Lower leg skin (tissue), 4 donors: ENCODE measurements at places on chromosomes 3 and 15. TPM values are rescaled to one million over a fixed set of nuclear protein-coding genes. Genes with fewer than 3 reads are reported as not detected.

DNA sequence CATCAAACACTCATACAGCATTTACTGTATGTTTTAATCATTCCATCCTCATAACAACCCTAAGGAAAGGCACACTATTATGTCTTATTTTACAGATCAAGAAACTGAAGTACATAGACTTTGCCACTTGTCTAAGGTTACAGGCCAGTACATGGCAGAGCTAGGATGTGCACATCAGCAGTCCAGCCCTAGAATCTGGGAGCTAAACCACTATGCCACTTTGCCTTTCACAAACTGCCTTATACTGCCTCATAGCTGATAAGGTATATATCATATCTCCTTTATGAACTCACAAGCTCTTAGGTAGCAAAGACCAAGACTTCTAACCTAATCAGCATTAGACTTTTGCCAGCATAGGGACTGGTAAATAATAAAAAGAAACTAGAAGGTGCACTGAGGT is 49.1 kb downstream of the MYO9A start:
- DNase-seq: no peak

GRCh38 chr3:66076861-66077470 is 38.2 kb upstream of the MAGI1 start:
- DNase-seq: no peak

DNA sequence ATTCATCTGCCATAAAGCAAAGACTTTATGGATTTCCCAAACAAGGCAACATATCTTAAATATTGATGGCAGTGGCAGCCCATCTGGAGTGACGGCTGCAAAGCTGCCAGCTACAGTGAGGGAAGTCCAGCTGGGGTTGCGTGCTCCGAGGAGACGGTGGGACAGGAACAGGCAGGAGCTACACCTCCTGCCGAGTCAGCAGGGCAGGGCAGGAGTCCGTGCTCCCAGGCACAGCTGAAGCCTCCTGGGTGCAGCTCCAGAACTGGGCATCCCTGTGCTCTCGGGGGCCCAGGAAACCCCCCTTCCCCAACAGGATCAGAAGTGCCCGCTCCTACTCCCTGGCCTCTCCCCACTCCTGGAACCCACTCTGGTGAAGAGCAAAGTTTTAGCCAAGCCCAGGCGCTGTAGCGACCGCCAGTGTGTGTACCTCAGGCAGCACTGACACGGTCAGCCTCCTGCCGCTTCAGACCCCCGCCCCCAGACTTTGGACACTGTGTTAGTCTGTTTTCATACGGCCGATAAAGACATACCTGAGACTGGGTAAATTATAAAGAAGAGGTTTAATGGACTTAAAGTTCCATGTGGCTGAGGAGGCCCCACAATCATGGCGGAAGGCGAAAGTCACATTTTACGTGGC is 556.4 kb upstream of the CCDC54 start:
- no peak for DNase-seq

Gene GPR62
- total RNA-seq: not detected

Gene SLC7A14
- not detected for total RNA-seq

DNA sequence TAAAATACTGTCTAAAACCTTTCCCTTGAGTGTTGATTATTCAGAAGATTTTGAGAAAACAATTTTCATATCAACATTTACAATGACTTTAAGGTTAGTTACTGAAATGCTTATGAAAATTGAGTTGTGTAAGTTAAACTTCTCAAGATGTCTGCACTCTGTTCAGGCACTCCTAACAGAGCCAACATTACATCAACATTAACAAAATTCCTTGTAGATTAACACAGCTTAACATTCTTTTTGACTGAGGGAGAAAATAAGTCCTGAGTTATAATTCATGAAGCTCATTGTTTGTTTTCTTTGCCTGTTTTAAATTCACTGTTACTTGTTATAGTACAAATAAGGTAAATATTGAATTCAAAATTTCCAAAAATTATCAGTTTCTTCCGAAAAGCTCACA is 9.0 kb downstream of the ACKR4 start:
- no peak for DNase-seq

GRCh38 chr3:184005941-184006507 is 11.7 kb downstream of the ABCC5 start:
- DNase-seq: peak; percentile 91

DNA sequence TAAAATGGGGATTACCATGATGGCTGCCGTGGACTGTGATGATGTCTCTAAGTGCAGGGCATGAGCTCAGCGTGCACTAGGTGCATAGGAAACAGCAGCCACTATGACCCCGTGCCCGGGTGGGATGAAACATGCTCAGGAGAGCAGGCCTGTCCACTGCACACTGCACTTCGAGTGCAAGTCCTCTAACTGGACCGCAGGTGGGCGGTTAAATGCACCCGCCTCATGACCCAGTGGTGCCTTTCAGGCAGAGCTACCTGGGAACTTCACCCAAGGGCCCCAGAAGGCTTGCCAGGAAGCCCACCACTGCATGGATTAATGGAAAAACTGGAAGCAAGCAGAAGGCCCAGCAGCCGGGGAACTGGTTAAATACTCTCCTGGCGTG is 34.0 kb downstream of the PRKCD start:
- no peak for DNase-seq

Gene NR1I2
- not detected for total RNA-seq

DNA sequence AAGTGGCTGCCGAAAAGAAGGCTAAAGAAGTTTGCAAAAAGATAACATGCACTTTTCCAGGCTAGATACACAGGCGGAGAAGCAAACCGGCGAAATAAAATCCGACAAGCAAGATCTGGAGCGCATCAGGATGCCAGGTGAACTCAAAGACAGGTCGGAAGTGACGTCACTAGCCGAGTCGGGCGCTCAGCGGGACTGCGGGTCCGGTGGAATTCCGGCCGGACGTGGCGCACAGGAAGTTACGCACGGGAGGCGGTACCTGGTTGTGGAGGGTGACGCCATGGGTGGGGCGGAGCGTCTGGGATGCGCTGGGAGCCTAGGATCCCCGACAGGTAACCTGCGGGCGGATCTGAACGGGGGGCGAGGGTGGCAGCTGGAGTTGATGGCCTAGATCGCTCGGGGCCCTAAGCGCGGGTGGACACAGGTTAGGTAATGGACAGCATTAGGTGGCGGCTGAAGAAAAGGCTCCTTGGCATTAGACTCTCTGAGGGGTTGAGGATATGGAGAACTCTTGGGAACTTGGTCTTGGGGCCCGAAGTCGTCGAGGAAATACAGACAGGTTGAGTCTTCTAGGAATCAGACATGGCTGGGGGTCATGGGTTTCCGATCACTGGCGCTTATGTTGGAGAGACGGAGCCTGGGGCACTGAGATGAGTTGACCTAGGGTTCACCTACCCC is 29.0 kb upstream of the EHHADH start:
- DNase-seq: peak; percentile 99

DNA sequence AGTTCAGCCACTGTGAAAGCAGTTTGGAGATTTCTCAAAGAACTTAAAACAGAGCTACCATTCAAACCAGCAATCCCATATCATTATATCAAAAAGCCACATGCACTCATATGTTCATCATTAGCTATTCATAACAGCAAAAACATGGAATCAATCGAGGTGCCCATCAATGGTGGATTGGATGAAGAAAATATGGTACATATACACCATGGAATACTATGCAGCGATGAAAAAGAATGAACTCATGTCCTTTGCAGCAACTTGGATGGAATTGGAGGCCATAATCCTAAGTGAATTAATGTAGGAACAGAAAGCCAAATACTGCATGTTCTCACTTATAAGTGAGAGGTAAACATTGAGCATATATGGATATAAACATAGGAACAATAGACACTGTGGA is 32.1 kb downstream of the IMPG2 start:
- DNase-seq: no peak

- no peak for DNase-seq
Observed at GRCh38 chr3:13294442-13295351, 125.4 kb downstream of the NUP210 start.

Gene GOLIM4
- 10.1 TPM for total RNA-seq

- DNase-seq: no peak
Observed at GRCh38 chr3:28575100-28575745, 226.6 kb upstream of the AZI2 start.

DNA sequence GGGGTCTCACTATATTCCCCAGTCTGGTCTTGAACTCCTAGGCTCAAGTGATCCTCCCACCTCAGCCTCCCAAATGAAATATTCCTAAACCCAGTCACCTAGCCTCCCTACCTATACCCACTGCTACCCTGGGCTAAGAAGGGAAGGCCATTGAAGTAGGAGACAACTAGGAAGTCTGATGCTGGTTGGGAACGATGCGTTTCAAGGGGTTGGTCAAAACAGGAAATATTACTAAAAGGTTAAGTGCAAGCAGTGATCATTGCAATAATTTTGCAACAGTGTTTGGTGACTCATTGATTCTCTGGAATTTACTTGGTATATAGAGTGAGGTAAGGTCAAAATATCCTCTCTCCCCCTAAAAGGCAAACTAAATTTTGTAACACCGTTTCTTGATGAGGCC is 4.6 kb upstream of the UQCRC1 start:
- DNase-seq: no peak

DNA sequence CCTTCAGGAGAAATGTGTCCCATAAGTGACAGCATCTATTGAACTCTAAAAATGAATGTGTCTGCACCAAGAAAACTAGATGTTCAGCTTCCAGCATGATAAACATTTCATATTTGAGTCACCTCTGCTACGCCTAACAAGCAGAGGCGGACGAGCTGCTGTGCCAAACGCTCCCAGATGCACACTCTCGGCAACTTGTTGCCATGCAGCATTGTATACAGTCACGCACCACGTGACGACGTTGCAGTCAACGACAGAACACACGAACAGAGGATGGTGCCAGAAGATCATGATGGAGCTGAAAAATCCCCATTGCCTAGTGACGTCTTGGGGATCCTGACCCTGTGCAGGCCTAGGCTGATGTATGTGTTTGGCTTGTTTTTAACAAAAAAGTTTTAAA is 137.5 kb downstream of the XXYLT1 start:
- no peak for DNase-seq

Gene HERC2
- total RNA-seq: 57.0 TPM

- no peak for DNase-seq
Observed at GRCh38 chr3:148925845-148926244, 60.7 kb downstream of the CPA3 start.

- no peak for DNase-seq
Observed at GRCh38 chr3:84487296-84487695, 471.5 kb upstream of the CADM2 start.

Gene PCSK6
- 20.1 TPM for total RNA-seq
